CD8-positive, alpha-beta T cell (primary cell): ENCODE measurements at places on chromosomes 4 and X.

- no peak for DNase-seq
These were observed 15.6 kb upstream of the SPRY1 start for GRCh38 chr4:123380728-123381716.

- DNase-seq = no peak
These were observed 35.4 kb downstream of the CCSER1 start for GRCh38 chr4:90162566-90162965.

GRCh38 chr4:6177587-6178197 is 22.7 kb downstream of the JAKMIP1 start:
- DNase-seq = peak; percentile 89

- no peak for DNase-seq
These were observed 251.9 kb upstream of the NR3C2 start for GRCh38 chr4:148693913-148694649.

DNA sequence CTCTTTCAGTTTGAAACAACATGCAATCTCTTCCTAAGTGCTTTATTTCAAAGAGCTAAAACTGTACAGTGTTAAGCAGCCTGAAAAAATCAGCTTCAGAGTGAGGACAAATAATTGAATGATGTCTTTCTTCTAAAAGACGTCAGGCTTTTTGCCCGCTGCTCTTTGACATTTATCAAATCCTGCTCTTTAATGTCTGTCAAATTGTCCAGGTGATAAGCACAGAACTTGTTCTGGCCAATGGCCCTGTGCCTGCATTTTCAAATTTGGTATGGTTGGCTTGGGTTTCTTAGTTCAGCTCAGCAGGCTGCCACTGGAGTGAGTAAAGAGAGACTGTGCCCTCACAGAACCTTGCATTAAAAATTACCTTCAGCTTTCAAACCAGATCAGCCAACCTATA is 712.9 kb upstream of the LCORL start:
- no peak for DNase-seq

DNA sequence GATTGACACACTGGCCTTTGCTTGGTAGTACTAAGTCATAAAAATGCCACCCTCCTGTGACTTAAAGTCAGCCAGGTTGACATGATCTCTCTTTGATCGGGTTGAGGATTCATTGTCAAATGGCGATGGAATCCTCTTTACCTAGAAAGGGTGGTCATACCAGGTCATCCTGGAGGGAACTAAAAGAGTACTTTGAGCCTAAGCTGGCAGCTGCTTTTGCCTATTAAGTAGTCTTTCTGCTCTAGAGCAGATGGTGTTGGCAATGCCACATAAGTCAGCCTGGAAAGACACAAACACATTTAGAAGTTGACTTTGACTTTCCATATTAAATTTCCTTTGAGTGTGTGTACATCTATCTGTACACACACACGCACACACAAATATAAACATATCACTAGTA is 39.2 kb upstream of the C4orf54 start:
- no peak for DNase-seq

DNA sequence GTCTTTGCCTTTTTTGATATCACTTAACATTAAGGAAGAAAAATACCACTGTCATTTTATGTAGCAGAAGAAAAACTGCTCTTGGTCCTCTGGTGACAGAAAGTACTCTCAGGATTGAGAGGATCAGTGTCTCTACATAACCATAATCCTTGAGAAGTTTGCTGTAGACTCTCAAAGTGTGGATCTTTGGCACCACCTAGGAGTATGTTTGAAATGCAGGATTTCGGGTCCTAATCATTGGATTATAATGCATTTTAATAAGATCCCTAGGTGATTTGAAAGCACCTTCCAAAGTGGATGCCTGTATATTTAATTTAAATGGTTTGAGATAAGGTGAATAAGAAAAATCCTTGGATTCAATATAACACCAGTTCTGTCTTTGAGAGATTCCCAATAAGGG is 23.2 kb downstream of the MOB1B start:
- no peak for DNase-seq

- DNase-seq = no peak
These were observed 58.3 kb upstream of the GUCY1A1 start for GRCh38 chr4:155608225-155608885.

GRCh38 chr4:26058537-26058936 is 144.5 kb downstream of the SMIM20 start:
- no peak for DNase-seq

GRCh38 chrX:40240844-40241243 is 143.1 kb upstream of the BCOR start:
- no peak for DNase-seq

- DNase-seq = no peak
These were observed 7.2 kb downstream of the RAB33B start for GRCh38 chr4:139461022-139461628.

DNA sequence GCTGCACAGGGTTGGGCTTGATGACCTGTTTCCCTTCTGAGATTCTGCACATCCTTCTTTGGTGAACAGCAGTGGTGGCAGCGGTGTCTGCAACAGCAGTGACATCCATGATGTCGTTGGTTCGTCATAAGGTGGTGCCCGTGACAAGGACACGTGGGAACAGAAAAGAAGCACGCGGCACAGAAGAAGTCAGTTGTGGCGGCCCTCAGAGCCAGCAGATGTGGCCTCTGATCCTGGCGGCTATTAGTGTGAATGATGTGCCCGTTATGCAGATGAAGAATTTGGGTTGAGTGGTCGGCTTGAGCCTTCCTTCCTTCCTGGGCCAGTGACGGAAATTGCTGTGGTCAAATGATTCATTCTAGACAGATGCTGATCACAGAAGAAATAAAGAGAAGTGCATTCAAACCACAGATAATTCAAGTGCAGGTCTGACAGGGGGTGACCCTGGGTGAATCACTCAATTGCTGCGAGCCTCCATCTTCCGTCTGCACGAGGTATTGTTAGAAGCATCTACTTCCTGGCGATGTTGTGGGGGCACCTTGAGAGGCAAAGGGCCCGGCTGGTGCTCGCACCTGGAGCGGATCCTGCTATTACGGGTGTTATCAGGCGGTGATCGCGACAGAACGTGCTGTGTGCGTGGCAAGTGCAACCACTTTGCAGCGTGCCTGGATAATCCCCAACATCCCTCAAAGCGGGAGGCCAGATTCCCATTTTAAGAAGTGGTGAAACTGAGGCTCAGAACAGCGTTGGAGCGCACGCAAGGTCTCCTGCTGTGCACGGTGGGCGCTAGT is 215.2 kb upstream of the PSAPL1 start:
- peak; percentile 44 for DNase-seq

DNA sequence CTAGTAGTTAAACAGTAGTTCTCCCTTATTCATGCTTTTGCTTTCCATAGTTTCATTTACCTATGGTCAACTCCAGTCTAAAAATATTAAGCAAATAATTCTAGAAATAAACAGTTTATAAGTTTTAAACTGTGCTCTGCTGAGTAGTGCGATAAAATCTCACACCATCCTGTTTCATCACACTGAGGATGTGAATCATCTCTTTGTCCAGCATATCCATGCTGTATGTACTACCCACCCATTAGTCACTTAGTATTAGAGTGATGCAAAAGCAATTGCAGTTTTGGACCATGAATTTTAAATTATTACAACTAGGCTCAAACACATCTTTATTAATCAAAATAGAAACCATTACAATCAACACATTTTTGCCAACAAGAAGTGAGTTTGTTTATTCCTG is 187.4 kb downstream of the TEX13C start:
- DNase-seq = no peak

DNA sequence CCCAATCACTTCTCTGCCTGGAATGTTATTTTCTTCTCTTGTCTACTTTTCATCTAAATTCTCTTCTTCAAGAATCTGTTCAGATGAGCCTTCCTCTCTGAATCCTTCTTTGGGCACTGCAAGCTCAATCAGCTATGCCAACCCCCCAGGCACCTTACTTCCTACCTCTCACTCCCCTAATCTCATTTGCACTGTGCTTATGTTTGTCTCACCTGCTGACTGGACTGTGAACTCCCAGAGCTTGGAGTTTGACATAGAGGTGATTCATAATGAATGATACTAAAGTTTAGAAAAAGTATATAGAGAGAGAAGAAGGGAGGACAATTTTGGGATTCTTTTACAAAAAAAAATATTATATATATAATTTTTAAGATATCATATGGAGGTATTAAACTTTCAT is 36.3 kb downstream of the ANXA10 start:
- no peak for DNase-seq

- DNase-seq = no peak
These were observed 744.6 kb upstream of the IGFBP7 start for GRCh38 chr4:57854748-57855147.

DNA sequence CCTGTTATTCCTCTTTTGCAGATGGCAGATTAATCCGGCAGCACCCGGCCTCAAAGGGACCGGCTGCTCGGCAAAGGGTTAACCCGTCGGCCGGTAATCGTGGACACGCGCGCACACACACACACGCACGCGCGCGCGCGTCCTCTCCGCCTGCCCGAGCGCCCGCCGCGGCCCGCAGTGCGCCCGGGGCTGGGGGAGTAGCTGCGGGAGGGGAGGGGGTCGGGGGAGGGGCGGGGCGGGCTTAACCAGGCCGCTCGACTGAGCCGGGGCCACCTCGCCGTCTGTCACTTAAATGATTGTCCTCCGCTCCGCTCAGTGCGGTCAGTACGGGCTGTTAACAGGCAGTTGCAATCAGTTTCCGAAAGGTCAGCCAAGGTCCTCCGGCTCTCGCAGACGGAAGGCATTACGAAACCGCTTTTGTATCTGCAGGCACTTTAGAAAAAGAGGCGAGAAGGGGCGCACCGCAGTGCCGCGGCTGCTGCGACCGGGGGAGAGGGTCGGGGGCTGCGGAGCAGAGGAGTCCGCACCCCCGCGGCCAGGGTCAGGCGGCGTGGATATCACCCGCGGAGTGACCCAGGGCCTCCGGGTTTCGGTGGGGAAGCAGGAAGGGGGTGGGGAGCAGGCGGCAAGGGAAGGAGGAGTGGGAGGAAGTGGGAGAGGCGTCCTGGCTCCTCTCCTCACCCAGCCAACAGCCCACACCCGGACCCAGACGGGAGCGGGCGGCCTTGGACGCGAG is 57.3 kb upstream of the BCOR start:
- no peak for DNase-seq

GRCh38 chr4:121800638-121800960 is 524 bp upstream of the EXOSC9 start:
- DNase-seq = no peak

DNA sequence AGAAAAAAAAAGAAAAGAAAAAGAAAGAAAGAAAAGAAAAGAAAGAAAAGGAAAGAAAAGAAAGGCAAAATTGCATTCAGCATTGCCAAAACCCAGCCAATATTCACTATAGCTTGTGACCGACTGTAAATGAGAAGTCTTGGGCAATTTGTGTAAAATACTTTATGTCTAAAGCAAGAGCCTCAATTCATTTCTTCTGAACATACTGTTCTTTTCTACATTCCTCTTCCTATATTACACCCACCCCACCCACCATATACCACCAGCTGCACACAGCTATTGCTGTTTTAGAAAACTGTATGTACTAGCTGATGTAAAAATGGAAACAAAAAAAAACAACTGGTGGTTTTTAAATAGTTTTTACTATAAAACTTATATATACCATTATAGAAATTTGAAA is 156.9 kb upstream of the TTC29 start:
- DNase-seq = no peak

GRCh38 chrX:42443267-42443666 is 334.7 kb downstream of the PPP1R2C start:
- DNase-seq = no peak

DNA sequence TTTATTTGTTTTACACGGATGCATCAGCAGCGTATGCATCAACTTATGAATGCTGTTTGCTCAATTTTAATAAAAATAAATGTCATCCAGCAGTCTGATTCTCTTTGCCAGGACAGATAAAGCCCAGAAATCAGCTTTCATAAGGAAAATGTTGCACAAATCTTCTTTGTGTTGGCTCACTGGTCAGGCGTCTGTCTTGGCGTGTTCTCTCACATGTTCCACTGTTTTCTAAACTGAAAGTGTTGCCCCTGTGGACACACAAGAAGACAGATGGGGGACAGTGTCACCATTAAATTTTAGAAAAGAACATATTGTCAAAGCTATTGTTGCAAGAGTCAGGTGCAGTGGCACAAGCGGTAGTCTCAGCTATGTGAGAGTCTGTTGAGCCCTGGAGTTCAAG is 316.2 kb downstream of the CENPC start:
- no peak for DNase-seq

GRCh38 chr4:177573507-177573906 is 131.3 kb upstream of the AGA start:
- no peak for DNase-seq

- DNase-seq = no peak
These were observed 215.5 kb downstream of the GPAT3 start for GRCh38 chr4:83751336-83751949.

- no peak for DNase-seq
These were observed 22.6 kb downstream of the ADAMTS3 start for GRCh38 chr4:72546456-72546855.

- DNase-seq = no peak
These were observed 15.9 kb downstream of the RTL9 start for GRCh38 chrX:110374559-110374958.

GRCh38 chr4:153467897-153468262 is 1.7 kb downstream of the TMEM131L start:
- DNase-seq = no peak

DNA sequence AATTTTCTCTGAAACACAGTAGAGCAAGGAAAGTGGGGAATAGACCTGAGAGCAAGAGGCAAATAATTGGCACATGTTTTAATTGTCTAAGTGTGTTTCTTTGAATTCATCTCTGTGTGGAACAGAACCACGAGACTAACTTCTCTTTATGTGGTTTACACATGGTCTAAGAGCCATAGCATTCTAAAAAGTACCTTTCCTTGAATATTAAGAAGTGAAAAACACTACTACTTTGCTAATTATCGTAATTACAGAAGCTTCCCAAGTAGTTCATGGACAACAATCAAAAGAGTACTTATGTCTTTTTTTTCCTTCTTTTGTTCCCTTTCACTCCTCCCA is 2.9 kb upstream of the CYBB start:
- DNase-seq = no peak

- DNase-seq = peak; percentile 12
These were observed 569.3 kb upstream of the DIPK2B start for GRCh38 chrX:45769761-45770582.

- no peak for DNase-seq
These were observed 18.5 kb downstream of the CC2D2A start for GRCh38 chr4:15488136-15488535.

DNA sequence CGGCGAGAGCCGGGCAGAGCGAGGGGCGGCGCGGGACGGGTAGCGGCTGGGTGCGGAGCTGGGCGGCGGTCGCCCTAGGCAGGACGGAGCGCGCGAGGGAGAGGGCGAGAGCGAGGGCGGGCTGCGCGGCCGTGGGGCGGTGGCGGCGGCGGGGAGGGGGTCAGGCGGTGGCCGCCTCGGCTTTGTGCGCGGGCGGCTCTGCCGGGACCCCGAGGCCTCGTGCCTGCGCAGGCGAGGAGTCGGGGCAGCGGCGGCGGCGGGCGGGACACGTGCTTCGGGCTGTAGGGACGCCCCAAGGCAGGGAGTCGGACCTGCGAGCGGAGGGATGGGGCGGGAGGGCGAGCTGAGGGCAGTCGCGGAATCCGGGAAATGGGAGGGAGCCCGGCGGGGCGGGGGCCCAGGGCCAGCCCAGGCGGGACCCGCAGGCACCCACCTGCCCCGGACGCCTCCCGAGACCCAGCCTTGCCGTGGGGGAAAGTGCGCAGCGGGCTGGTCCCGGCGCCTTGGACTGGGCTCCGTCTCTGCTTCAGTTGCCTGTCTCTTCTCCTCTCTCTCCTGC is 465 bp downstream of the BMPR1B start:
- DNase-seq = no peak

GRCh38 chr4:6268650-6269615 is 717 bp upstream of the WFS1 start:
- no peak for DNase-seq
